ENCODE measurements at places on chromosomes 1 and 21.

- DNase-seq = no peak
Measured at GRCh38 chr1:160404094-160404493, 3.7 kb downstream of the VANGL2 start.

- DNase-seq = no peak
Measured at GRCh38 chr1:234355782-234356510, 17.3 kb upstream of the COA6 start.

- no peak for DNase-seq
Measured at GRCh38 chr1:44831516-44831915, 11.5 kb downstream of the PTCH2 start.

- DNase-seq = no peak
Measured at GRCh38 chr1:24856787-24857506, 73.1 kb downstream of the RUNX3 start.

GRCh38 chr21:45336870-45337269 is 49.2 kb upstream of the POFUT2 start:
- no peak for DNase-seq

- no peak for DNase-seq
Measured at GRCh38 chr1:23963617-23964234, 4.1 kb downstream of the PNRC2 start.

- no peak for DNase-seq
Measured at GRCh38 chr1:197912739-197913494, 4.3 kb upstream of the LHX9 start.

- no peak for DNase-seq
Measured at GRCh38 chr1:147214325-147214724, 10.8 kb downstream of the FMO5 start.

- no peak for DNase-seq
Measured at GRCh38 chr1:202834771-202835547, 24.2 kb downstream of the PCAT6 start.

- no peak for DNase-seq
Measured at GRCh38 chr1:14742181-14742980, 143.9 kb downstream of the KAZN start.

DNA sequence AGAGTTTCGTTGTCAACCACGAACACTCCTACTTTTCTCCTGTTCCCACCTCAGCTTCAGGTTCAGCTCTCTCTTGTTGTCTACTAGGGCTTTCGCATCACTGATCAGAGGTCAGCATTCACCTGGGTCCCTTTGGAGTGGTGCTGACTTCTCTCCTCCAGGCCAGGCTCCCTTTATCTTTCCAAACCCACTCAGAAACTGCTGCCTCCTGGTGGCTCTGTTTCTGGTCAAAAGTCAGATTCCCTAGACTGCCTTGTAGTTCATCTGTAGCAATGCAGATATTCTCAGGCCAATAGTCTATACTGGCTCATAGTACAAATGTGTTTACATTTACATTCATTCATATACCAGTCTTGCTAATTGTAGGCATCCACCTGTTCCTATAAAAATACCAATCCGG is 6.4 kb upstream of the ERI3 start:
- no peak for DNase-seq

- DNase-seq = peak; percentile 58
Measured at GRCh38 chr21:44006017-44006619, 6.0 kb upstream of the TRAPPC10 start.

GRCh38 chr1:213622365-213623063 is 365.3 kb upstream of the PROX1 start:
- no peak for DNase-seq

DNA sequence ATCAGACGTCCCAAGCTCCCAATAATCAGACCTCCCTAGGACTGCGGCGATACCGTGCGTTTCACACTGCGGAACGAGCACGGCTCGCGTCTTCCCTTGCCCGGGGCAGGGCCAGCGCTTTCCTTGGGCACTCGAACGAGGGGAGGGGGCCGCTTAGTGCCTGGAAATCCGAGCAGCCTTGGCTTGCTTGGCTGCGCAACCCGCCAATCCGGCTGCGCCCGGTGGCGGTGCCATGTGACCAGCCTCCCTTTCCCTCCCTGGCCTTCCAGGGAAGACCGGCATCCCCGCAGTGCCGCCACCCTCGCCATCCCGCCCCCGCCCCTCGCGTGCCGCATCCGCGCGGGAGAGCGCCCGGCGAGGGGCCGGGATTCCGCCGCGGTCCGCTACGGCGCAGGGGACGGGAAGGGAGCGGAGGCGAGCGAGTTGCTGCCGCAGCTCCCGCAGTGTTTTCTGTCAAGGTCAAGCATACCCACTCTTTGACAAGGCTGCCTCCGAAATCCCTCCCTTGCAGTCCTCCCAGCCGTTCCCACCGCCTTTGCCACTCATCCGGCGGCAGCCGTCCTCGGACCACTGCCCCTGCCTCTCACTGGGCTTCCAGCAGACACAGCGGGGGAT is 8.3 kb upstream of the RNF19B start:
- DNase-seq = peak; percentile 57

GRCh38 chr1:153880962-153881361 is 41.8 kb downstream of the GATAD2B start:
- DNase-seq = peak; percentile 86

- no peak for DNase-seq
Measured at GRCh38 chr1:156108664-156109241, 5.8 kb upstream of the LMNA start.

DNA sequence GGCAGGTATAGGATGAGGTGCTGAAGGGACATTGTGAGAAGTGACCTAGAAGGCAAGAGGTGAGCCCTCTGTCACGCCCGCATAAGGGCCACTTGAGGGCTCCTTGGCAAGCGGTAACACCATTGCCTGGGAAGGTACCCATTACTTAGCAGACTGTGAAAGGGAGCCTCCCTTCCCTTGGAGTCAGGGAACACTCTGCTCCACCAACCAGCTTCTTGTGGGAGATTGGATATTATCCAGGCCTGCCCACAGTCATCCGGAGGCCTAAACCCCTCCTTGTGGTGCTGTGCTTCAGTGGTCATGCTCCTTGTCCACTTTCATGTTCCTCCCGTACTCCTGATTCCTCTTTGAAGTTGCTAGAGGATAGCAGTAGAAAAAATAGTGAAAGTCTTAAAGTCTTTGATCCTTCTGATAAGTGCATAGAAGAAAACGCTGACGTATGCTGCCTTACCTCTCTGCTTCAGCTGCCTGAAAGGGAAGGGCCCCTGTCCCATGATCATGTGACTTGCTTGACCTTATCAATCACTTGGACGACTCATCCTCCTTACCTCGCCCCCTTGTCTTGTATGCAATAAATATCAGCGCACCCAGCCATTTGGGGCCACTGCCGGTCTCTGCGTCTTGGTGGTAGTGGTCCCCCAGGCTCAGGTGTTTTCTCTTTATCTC is 16.0 kb downstream of the RBBP4 start:
- DNase-seq = peak; percentile 35

DNA sequence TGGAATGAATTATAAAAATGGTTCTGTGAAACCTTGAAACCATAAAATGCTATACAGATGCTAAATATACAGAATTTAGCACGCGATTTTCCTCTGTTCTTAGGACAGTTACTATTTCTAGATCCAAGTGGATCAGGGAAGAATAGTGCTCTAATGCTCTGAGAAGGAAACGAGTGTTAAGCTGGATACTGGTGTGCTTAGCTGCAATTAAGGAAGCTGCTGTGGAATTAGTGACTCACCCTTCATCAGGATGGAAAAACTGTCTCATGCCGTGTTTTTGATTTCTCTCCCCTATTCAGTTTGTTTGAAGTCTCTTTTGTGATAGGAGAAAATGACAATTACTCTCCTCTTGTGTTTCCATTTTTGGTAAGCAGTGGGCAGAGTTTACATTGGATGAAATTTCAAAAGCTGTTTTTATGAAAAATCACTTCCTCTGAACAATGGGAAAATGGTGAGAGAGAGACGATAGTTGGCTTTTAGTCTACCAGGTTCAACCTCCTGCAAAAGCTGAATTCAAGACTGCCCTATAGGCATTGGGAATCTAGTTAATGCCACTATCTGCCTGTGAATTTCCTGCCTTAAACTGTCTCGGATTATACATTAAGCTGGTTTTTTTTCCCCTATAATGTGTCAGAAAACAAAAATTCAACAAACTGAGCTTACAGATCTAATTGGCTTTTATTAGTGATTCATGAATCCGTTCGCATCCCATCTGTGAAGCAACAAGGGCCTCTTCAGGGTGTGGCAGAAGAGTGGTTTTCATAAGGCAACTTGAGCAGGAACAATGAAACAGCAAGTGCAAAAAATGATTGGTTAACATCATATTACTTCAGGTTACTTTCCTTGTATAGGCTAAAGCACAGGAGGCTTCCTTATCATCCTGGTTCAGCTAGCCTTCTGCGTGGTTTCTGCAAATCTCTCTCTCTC is 179.8 kb downstream of the ST6GALNAC3 start:
- no peak for DNase-seq
